ENCODE measurements at places on chromosomes 2 and 18.
A peak's percentile ranks its signal among the peaks of the same experiment; 100 is the strongest.

- DNase-seq = no peak
Measured at GRCh38 chr2:43798300-43798699, 24.5 kb downstream of the DYNC2LI1 start.

DNA sequence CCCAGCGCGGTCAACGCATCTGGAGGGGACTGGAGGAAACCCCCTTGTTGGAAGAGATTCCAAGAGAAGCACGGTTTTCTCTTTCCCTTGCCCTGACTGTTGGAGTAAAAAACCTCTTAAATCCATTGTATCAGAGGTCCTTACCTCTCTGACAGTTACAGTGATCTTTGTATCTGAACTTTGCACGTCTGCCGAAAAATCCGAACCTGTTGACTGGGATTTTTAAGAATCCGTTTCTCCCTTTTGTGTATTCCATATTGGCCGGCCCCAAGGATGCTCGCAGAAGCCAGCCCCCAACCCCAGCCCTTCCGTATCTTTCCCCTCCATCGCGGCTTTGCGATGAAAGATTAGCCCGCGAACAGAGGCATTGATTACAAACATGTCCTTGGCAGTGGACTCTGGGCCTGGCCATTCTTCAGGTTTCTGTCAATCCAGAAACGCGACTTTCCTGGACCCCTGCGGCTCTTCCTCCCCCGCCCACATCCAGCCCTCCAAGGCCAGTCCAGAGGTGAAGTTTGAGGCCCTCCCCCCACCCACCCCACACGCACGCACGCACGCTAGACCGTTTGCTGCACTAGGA lies 4.6 kb upstream of the DLX1 start:
- DNase-seq = no peak

GRCh38 chr2:176088048-176088936 lies 4.2 kb upstream of the HOXD13 start:
- peak; percentile 54 for DNase-seq

- DNase-seq = no peak
Measured at GRCh38 chr2:235701206-235701981, 207.6 kb downstream of the AGAP1 start.

DNA sequence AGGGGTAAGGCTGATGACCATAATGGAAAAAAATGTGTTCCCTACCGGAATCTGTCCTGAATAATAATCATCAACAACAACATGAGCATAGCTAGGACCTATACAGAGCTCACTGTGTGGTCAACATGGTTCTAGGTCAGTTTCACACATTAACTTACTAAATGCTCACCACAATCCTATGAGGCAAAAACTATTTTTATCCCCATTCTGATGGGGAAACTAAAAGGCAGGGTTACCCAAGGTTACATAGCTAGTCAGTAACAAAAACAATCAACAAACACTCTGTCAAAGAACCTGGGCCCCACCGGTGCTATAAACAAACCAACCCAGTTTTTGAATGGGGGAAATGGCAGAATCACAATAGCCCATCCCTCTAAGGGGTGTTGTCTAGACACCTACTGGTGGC lies 40.1 kb downstream of the AOX1 start:
- no peak for DNase-seq

GRCh38 chr18:48821251-48821590 lies 129.5 kb downstream of the SMAD7 start:
- no peak for DNase-seq

DNA sequence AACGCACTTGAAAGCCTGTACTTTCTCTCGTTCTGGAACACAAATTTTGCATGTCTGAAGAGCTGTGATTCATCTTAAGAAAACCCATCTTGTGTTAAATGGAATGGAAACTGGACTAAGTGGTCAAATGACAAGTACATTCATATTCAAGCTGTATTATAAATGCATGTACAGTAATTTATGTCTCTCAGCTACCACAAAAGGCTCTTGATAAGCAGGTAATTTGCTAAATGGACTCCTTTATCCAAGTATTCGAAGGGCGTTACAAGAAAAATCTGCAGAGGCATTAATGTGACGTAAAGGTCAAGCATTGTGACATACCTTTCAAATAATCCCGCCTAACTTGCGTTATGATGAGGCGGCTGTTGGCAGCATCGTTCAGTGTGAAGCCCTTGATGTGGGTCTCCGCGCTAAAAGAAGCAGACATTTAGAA lies 66.6 kb downstream of the ABCG8 start:
- DNase-seq = no peak

DNA sequence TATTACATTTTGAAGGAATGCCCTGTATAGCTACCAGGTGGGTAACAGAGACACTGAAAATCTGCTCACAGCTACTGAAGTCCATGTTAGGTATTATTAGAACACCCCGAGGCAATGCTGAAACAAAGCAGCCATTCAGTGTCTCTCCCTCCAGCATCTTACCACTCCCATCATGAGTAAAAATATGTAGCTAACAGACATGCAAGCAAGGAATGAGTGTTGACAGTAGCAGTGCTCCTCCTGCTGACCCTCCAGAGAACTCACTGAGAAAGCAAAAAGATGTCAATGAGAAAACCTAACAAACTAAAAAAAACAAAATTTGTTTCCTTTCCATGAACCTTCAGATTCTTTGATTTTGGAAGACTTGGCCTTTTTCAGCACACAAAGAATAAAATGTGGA lies 393.9 kb downstream of the LRRTM1 start:
- DNase-seq = no peak

GRCh38 chr18:9673296-9674251 lies 34.5 kb upstream of the RAB31 start:
- DNase-seq = peak; percentile 15

DNA sequence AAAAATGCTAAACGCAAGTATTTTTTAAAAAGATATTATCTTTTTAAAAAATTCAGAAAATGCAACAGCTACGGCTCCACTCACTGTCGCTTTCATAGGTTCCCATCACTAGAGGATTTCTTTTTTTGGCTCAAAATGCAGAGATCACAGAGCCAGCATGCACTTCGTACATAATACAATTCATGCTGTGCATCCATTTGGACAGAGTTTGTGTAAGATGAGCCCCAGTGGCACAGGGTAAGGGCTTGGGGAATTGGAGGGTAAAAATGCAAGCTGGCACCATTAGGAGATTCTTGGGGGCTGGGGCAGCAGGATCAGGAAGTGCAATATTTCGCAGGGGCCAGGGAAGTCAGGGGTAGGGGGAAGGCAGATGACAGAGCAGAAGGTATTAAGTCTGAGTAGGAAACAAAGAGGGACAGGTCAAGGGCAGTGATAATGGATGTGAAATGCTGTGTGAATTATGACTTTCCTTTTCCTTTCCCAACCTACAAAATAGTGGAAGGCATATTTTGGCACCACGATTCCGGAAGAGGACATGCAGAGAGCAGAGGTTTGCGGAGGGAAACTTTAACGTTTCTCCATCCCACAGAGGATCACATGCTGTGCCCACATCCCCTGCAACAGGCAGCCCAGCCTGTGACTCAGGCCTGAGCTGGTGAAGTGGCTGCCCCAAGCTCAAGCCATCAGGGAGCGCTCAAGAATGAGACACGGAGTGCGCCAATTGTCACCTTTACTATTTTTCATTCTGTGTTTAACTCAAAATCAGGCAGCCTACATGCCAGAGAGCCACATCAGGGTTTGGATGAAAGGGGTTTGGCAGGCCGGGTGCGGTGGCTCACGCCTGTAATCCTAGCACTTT lies 4.7 kb downstream of the CAPG start:
- no peak for DNase-seq

DNA sequence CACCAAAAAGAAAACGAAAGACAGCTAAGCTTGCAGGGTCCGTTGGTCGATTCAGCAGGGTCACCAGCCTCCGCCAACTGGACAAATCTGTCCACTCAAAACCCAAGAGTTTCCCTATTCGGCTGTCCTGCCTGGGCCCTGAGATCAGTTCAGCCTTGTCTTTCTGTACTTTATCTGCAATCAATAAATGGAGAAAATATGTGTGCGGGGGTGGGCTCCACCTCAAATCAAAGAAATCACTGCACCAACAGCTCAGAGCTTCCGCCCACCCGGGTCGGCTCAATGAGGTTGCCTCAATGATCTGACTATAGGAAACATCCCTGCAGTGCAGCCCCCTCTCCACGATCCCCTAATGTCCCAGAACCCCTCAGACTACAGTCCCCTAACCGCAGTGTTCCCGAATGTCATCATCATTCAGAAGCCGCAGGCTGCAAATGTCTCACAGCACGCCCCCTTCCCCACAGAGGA lies 447 bp downstream of the GGCX start:
- no peak for DNase-seq

DNA sequence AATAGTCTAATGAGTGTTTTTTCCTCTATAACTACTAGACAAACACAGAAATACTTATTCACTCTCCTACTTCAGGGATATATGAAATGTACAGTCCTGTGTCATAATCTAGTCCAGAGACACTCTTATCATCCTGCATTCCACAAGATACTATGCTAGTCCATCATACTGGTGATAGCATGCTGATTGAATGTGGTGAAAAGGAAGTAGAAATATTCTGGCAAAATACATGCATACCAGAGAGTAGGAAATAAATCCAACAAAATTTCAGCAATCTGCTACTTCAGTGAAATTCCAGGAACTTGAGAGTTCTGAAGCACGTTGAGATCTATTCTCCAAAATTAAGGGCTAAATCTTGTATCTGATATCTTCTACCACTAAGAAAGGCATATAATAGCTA lies 353.9 kb downstream of the PID1 start:
- DNase-seq = no peak

- DNase-seq = no peak
Measured at GRCh38 chr18:64055019-64055418, 85.1 kb downstream of the SERPINB8 start.

GRCh38 chr2:203580844-203581243 lies 45.7 kb upstream of the RAPH1 start:
- DNase-seq = no peak

GRCh38 chr2:239004274-239005015 lies 156.6 kb downstream of the TWIST2 start:
- no peak for DNase-seq

Data from NCI-H774 (cell line).